Glomerular endothelial cell (primary cell): ENCODE measurements at places on chromosomes 7 and 10. TPM values are rescaled to one million over a fixed set of nuclear protein-coding genes. Genes with fewer than 3 reads are reported as not detected.

- DNase-seq, result no peak
These were observed 753.4 kb downstream of the NRG3 start for GRCh38 chr10:82628373-82628772.

DNA sequence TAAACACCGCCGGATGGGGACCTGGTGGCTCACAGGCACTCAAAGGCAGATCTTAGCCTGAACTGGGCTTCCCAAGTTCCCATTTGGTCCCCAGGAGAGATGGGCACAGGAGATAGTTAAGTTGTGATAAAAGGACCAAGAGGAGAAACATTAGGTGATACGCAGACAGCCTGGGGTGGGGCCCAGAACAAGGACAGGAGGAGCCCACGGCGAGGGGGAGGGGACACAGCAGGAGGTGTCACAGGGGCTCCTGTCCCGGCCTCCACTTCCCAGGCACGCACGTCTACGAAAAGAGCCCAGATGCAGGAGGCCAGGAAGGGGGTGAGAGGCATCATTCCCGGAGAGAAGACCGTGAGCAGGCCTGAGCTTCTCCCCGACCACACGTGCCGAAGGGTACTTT is 16.3 kb upstream of the DNAAF5 start:
- no peak for DNase-seq

DNA sequence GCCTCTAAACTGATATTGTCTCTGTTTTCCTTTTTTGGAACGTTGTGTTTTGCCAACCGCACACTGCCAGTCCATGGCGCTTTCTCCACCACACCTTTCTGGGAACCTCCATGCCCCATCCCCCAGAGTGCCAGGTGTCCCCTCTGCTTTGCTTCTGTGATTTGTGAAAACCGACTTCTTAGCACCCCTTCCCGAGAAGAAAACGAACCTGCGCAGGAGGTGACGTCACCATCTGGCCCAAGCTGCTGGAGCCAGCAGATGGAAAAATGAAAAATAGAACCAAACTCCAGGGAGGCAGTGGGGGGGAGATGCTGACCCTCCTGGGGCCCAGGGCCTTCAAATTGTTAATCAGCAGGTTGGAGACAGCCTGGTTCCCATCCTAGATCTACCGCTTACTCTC is 103.8 kb downstream of the HTR5A start:
- no peak for DNase-seq

UCMA gene
- total RNA-seq, result not detected in 2 replicates

NCF1 gene
- 0.73 TPM in 1 of 2 replicates, not detected in the other for total RNA-seq

ATP5F1C gene
- total RNA-seq, result 231 and 303 TPM in 2 replicates
